ENCODE measurements at places on chromosomes 2 and 18.

- no peak for DNase-seq
Observed at GRCh38 chr2:46539327-46540276, 60.2 kb downstream of the TMEM247 start.

DNA sequence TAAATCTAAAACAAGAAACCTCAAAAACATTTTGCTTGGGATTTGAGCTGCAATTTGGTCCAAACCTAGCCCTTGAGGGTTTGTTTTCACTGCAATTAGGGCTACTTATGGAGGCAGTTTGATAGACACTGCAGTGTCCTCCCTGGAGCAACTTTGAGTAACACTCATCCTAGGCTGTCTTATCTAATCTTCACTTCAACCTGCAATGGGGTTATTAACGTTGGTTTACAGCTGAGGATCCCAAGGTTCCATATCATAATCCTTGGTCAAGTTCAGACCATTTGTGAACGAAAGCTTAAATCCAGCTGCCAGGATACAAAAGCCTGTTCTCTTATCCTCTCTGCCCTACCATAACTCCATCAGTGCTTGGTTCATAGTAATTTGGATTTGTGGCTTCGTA is 2.5 kb downstream of the ANXA4 start:
- no peak for DNase-seq

DNA sequence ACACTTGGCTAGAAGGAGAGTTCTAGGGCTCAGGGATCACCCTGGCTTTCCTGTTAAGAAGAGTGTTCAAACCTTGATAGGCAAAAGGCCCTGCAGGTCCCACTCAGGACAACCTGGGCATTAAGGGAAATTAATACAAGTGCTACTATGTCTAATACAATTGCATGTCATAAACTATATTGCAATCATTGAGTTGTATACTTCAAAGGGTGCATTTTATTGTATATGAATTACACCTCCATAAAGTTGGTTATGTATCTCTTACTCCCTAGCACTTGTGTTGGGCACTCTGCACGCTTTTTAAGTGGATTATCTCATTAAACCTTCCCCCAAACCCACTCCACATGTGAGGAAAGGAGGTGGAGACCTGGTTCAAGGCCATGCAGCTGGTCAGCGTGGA is 172.1 kb upstream of the GLI2 start:
- no peak for DNase-seq

DNA sequence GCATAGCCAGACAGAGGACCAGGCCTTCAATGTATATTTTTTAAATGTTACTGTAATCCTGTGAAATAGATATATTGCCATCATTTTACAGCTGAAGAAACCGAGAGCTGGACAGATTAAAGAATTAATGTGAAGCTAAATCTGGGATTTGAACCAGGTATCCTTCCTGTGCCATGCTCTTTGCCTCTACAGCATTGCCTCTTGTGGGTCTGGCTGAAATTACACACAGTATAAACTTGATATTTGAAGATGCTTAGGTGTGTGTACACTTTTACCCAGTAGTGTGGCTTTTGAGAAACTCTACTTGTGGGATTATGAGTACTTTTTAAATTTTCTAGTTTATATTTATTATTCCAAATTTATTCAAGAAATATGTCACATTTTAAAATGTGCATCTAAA is 264.5 kb downstream of the CNTNAP5 start:
- DNase-seq, result no peak

DNA sequence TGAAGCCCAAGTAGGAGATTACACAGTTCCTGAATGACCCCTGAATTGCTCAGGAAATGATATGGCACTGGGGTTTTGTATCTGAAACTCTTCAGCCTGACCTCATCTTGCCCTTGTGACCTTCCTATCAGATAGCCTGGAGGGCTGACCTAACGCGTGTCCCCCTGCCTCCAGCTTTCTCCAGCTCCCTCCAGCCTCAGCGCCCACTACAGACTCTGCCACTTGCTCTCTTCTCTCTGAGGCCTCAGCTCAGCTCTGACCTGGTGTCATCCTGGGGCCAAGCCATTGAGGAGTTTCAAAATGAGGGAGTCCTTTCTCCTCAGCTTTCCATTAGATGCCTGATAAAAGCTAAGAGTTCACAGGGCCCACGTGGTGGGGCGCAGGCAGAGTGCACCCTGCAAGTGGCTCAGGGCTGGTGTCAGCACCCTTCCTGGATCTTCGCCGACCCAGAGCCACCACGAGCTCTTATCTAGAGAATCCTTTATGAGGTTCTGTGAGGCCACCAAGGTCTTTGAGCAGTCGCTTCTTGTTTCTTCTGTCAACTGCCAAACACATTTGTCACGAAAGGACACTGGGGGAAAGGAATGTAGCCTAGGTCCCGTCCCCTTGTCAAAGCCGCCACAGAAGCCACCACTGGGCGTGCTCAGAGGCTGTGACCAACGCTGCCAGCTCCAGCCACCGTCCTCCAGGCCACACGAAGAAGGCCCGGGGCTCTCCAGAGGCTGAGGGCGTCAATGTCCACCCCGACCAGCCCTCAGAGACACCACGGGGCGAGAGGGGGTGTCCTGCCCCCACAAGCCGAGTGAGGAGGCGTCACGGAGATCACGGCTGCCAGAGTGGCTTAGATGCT is 131.3 kb upstream of the GPC1 start:
- DNase-seq, result peak; percentile 47

DNA sequence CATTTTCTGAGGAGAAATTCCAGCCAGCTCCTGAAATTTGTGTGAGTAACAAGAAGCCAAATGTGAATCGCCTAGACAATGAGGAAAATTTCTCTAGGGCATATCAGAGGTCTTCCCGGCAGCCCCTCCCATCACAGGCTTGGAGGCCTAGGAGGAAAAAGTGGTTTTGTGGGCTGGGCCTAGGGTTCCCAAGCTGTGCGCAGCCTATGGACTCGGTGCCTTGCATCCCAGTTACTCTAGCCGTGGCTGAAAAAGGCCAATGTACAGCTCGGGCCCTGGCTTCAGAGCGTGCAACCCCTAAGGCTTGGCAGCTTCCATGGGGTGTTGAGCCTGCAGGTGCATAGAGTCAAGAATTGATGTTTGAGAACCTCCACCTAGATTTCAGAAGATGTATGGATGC is 556.2 kb upstream of the DSEL start:
- no peak for DNase-seq

DNA sequence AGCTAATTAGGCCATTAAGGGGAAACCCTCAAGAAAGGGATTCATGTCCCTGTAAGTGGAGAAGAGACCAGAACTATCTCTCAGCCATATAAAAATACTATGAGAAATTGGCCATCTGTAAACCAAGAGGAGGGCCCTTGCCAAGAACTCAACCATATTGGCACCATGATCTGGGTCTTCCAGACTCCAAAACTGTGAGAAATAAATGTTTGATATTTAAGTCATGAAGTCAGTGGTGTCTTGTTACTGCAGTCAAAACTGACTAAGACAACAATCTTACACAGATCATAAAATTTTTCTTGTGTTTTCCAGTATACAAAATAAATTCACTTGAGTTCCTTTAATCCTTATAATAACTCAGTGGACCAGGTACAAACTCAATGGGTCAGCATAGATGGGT is 589.8 kb upstream of the CDH2 start:
- DNase-seq, result no peak

DNA sequence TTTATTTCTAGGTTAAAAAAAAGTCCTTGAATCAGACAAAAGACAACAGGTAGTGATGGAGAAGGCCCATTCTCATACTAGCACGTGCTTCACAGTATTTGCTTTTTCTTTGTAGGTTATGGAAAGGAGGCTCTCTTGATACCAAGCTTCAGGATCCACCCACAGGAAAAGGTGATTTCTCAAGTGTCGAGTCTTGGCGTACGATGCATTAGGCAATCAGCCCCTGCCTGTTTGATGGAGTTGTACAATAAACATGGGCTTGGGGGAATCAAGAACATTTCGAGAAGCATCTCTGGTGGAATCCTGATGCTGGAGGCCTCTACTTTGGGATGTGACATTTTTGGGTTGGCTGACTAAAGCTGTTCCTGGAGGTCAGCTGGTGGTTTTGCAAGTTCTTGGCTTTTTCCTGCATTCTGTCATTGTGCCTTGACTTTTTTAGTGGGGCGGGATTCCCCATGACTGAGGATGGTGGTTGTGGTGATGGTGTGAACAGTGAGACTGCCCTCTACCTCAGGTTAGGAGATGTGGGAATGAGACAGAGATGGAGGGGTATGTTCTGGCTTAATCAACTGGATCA is 231.5 kb upstream of the SPRED2 start:
- no peak for DNase-seq

DNA sequence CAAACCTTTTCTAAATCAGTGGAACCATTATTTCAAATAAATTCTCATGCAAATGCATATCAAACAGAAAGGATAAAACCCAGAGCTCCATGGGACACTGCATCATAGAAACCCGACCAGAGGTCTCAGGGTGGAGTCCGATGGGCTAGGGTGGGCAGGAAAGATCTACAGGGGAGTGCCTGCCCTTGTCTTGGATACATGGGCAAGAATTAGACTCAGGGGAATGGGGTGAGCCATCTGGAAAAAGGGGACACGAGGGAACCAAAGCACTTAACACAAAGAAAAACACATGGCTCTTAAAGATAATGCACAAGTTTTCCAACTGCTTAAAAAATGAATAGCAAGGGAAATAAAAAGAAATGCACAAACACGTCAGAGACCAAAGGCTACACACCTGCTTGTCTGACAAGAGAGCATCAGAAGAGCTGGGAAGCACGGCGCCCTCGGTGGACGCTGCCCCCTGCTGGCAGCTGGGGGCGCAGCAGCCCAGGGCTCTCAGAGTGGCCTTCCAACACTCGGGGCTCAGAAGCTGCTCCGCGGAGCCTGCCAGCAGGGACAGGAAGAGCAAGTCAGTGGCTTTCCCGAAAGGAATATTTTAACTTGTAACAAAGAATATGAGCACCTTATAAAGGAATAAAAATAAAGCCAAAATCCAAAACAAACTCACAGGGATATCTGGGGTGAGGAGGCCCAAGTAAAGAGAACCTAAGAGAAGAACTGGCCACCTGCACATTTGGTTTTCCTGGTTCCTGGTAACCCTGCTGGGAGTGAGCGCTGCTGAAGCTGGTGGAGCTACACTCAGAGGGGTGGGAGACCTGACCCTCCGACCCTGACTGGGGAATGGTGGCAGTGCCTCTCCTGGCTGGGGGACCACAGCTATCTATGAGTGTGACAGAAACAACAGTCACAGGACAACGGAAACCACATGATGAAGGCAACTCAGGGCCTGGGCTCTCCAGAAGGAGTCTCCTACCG is 54.5 kb downstream of the SIGLEC15 start:
- peak; percentile 71 for DNase-seq

DNA sequence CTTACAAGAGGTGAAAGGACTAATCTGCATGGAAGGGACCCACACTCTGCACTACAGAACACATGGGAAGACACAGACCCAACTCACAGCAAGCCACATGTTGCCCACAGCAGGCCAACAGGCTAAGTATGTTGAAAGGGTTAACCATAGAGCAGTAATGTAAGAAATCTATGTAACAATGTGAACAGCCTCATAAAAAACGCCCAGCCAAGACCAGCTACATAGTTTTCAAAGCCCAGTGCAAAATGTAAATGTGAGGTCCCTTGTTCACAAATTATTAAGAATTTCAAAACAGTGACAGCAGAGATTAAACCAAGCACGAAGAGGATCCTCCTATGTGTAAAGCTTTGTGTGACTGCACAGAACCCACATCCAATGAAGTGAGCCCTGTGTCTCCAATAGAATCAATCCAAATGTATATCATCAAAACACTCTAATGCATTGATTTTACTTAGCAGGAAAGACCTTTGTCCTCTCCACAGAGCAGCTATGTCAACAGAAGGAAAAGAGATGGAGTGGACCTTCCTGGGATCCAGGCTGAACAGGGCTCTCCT is 210.1 kb downstream of the AGPS start:
- DNase-seq, result no peak

GRCh38 chr2:179664972-179665812 is 196.2 kb downstream of the ZNF385B start:
- DNase-seq, result no peak

- DNase-seq, result no peak
Observed at GRCh38 chr2:188622601-188623260, 331.1 kb downstream of the GULP1 start.

DNA sequence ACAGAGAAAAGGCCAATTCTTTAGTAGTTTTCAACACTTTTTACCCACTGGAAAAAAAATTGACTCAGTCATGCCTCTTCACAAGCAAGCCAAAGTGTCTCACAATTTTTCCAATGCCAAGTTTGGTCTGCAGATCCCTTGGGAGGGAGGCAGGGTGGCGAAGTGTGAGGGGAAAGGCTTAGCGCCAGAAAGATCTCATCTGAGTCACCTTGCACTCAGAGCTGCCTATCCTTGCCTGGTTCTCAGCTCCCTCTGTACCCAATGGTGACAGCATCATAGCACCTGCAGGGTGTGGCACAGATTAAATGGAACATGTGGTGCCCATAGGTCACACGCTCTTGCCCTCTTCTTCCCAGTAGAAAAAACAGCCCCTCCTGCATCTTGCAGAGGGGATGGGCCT is 55.2 kb upstream of the GYPC start:
- no peak for DNase-seq

DNA sequence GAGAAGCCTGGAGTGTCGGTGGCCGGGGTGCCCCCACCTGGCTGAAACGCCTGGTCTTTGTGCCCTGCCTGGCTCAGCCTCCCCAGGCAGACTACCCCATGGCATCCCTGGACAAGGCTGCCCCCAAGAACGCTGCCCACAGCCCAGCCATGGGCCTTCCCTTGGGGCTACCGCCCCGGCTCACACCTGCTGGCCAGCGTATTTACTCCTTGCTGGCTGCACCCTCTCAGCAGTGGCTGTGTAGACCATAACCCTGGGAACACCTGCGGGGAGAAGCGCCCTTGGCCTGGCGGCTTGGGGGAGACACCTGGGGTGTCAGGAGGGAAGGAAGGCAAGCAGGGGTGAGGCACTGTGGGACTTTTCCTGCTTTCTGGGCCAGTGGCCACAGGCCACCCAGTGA is 17.3 kb downstream of the CAPN10 start:
- no peak for DNase-seq

DNA sequence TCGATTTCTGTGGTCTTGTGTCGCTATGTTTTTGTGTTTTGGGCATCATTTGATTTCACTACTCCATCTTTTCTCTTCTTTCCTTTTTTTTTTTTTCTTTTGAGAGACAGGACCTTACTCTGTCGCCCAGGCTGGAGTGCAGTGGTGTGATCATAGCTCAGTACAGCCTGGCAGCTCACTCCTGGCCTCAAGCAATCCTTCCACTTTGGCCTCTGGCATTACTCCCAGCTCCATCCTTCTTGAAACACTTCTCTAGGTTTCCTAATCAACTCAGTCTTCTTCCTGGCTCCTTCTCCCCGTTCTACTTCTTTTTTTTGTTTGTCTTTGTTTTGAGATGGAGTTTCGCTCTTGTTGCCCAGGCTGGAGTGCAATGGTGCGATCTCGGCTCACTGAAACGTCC is 26.5 kb downstream of the TCF23 start:
- DNase-seq, result no peak

- peak; percentile 52 for DNase-seq
Observed at GRCh38 chr2:240217431-240218301, 77.2 kb upstream of the OTOS start.

DNA sequence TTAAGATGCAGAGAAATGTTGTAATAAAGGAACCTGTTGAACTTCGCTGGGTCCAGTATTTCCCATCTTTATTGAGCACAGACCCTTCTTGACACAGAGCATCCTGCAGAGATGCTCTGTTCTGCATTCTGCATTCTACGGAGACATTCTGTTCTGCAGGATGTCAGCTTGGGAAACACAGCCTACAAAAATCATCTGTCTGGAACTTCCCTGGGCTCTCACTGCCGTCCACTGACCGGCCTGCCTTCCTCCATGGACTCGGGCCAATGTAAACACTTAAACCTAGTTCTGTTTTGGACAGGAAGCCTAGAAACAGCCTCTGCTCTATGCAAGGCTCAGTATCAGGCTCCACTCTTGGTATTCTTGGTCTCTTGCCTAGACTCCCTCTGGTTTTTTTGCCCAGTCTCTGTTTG is 90.0 kb upstream of the PPP1CB start:
- DNase-seq, result no peak

GRCh38 chr2:71897836-71898235 is 249.8 kb downstream of the CYP26B1 start:
- peak; percentile 41 for DNase-seq

All from left forelimb (tissue), 1 donor.